ENCODE measurements at places on chromosomes 4 and X.

GRCh38 chr4:6984612-6985425 lies 58.4 kb upstream of the TADA2B start:
- no peak for DNase-seq

- no peak for DNase-seq
These were observed 63.6 kb upstream of the UGT2B15 start for GRCh38 chr4:68734095-68734494.

- no peak for DNase-seq
These were observed 35.4 kb upstream of the PGRMC2 start for GRCh38 chr4:128322986-128323385.

DNA sequence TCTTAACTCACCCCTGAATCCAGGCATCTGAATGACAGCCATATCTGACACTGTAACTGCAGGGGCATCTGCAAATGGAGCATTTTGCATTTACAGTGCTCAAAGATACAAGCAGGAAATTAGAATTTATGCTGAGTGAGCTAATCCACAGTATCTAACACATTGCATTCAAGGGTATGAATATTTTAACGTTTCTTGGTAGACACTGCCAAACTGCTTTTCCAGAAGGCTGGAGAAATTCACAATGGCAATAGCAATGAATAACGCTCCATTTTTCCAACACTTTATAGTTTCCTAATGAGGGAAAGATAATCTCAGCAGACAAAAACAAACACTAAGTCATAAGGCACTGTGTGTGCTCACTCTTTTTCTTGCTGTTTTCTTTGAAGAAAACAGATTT lies 30.9 kb downstream of the AADAT start:
- no peak for DNase-seq

DNA sequence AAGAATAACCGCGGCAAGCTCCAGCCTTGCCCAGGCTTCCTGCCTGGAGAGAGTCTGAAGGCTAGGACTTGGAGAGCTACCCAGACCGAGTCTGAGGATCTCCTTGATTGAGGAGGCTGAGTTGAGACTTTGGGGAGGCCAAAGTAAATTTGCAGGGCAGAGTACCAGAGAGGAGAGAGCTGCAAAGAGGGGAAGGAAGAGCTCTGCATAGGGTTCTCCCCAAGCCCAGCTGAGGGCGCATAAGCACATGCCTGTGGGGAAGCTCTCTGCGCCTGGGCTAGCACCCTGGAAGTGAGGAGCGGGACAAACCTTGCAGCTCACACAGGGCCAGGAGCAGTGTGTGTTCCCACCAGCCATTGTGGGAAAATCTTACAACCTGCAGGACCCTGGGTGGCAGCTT lies 56.1 kb downstream of the FAM193A start:
- DNase-seq, result no peak

DNA sequence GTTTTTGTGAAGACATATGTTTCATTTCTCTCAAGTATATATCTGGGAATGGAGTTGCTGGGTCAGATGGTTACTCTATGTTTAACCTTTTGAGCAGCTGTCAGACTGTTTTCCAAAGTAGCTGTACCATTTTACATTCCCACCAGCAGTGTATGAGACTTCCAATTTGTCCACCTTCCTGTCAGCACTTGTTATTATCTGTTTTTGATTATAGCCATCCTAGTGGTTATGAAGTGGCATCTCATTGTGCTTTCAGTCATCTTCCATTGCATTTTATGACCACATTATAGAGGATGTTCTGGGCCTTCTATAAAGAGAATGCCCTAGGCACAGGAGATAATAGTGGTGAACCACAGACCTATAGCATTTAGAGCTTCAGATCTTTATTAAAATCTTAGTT lies 39.2 kb downstream of the CLCN4 start:
- no peak for DNase-seq

DNA sequence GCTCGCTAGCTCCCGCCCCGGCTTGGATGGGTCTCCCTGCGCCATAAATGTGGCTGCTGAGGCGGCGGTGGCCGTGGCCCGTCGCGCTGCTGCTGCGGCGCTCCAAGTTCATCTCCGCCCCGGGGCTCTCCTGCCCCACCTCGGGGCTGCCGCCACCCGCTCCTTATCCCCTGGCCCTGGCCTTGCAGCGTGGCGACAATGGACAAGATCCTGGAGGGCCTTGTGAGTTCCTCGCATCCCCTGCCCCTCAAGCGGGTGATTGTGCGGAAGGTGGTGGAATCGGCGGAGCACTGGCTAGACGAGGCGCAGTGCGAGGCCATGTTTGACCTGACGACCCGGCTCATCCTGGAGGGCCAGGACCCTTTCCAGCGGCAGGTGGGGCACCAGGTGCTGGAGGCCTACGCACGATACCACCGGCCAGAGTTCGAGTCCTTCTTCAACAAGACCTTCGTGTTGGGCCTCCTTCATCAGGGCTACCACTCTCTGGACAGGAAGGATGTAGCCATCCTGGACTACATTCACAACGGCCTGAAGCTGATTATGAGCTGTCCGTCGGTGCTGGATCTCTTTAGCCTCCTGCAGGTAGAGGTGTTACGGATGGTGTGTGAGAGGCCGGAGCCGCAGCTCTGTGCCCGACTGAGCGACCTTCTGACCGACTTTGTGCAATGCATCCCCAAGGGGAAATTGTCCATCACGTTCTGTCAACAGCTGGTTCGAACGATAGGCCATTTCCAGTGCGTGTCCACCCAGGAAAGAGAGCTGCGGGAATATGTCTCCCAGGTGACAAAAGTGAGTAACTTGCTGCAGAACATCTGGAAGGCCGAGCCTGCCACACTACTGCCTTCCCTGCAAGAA lies 763 bp downstream of the USP38 start:
- no peak for DNase-seq

DNA sequence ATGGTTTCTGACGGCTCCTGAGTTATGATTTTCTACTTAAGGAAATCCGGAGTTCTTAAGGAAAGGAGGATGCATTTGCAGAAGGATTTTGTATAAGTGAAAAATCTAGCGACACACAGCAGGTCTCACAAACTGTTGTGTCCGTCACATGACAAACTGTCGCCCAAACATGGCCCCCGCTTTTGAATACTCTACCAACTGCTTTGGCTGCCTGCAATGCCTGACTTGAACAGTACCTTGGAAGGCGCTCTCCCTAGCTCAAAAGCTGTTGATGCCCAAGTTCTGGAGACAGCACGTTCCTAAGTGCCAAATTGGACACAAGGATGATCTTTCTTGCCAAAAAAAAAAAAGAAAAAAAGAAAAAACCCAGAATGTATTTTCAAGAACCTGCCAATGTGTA lies 103.2 kb downstream of the ENPP6 start:
- no peak for DNase-seq

- DNase-seq, result no peak
These were observed 169.2 kb upstream of the RBPJ start for GRCh38 chr4:26151615-26152014.

DNA sequence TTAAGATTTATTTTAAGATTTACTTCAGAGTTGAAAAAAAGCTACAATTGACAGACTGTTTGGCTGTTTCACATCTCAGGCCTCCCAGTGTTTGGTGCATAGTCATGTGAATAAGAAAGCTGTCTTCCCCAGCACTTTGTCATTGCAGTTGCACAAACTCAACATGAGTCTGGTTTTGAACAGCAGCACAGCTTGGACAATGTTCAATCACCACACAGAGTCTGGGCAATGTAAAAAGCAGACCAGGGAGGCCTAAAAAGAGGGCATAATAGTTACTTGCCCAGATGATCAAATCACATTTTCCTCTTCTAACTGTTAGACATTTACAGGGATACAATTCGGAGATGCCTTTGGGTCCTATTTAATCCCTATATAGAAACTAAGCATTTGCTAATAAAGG lies 1055.0 kb downstream of the RPA4 start:
- DNase-seq, result no peak

GRCh38 chr4:26257850-26258249 lies 63.0 kb upstream of the RBPJ start:
- no peak for DNase-seq

DNA sequence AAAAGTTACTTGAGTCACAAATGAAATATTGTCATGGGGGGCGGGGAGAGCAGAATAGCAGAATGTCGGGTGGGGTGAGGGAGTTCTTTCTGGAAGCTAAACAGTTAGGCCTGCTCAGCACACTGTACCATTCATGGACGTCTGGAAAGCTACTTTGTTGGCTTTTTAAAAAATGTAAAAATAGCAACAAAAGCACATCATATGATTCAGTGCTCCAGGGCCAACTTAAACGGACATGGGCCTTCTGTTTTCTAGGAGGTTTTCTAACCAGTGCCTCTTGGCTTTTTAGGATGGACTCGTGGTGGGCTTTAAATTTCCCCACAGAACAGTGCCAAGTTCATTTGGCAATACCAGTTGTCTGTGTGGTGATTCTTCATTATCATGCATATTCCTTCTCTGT lies 57.4 kb upstream of the CLCN4 start:
- no peak for DNase-seq

- DNase-seq, result no peak
These were observed 42.4 kb downstream of the PPP3CA start for GRCh38 chr4:101304916-101305315.

DNA sequence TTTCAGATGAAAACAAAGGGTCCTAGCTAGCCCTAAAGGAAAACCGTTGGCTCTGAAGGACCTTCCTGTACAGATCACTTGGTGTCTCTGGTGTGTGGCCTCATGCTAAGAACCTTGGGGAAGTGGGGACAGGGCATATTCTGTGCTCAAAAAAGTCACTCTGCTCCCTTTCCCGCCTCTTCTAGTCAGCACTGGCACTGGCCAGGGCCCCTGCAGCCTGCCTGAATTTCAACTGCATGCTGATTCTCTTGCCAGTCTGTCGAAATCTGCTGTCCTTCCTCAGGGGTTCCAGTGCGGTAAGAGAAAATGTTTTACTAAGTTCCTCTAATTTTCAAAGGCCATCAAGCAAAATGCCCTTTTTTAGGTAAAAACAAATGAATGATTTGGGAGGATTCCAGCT lies 3.4 kb downstream of the CYBB start:
- no peak for DNase-seq

DNA sequence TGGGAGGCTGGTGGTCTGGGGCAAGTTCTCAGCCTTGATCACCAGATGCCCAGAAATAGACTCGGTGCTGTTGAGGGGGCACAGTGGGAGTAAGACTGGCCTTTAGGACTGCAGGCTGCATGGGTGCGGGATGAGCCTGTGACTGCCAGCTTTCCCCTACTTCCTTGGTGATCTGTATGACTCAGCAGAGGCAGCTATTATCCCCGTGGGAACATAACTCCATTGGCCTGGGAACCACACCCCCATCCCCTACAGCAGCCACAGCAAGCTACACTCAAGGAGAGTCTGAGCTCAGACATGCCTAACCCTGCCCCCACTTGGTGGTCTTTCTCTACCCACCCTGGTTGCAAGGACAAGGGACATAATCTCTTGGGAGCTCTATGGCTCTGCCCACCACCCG lies 20.6 kb downstream of the CLIC2 start:
- DNase-seq, result no peak

DNA sequence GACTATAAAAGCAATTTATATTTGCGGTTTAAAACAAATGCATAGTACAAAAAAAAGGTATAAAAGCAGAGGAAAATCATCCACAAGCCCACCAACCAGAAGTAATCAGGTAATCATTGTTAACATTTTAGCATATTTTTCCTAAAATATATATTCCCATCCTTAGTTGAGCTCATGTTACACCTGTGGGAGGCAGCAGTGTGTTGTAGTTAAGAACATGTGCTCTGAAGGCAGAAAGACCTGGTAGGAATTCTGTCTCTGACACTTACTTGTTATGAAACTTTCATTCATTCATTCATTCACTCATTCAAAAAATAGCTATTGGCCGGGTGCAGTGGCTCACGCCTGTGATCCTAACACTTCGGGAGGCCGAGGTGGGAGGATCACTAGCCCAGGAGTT lies 15.4 kb upstream of the CDKL5 start:
- DNase-seq, result no peak

DNA sequence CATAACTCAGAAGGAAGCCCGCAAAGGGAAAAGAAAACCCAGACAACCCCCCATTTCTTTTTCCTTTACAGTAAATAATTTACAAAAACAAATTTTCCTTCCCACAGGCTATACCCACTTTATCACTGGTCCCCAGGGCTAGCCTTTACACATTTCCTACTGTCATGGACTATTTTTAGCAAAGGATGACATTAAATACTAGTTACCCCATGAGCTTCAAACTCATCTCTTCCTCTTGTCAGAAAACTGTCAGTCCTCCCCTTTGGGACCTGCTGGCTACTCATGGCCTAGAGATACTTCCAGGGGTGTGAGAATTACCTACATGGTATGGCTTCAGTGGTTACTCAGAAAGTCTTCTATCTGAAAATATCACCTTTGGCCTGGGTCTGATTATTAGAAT lies 11.9 kb downstream of the TSC22D3 start:
- DNase-seq, result no peak

DNA sequence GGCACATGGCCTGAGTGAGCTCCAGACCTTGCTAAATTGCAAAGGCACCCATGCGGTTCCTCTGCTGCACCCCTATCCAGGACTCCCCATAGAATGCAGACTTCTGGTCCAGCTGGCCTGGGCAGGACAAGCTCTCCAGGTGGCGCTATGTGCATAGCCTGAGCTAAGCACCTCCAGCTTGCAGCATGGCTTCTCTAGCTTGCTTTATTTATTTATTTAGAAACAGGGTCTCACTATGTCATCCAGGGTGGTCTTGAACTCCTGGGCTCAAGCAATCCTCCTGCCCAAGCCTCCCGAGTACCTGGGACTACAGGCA lies 5.5 kb upstream of the WFS1 start:
- DNase-seq, result no peak

DNA sequence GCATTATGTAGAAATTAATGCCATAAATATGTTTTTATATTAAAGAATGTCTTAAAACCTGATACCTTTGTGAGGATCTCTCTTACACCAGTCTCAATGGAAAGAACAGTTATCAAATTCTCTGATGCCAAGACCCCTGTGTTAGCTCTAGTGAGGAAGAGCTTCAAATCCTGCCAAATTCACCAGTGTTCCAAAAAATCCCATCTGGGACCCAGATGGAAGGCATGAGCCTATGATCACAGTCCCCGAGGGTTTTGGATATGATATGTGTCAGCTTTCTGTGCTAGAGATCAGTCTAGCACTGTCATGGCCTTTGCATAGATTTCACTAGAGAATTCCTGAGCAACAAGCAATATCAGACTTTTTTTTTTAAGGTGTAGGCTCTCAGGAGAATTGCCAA lies 412.1 kb downstream of the UBE2NL start:
- DNase-seq, result no peak

DNA sequence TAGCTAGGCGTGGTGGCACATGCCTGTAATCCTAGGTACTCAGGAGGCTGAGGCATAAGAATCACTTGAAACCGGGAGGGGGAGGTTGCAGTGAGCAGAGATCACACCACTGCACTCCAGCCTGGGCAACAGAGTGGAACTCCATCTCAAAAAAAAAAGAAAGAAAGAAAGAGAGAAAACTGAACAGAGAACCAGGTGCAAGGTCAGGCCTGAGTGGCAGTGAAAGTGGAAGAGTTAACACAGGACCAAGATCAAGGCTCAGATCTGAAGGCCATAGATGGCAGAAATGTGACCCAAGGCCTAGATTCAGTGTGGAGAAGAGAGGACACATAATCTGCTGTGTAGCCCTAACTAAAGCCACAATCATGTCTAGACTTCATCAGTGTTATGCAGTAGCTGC lies 4.9 kb upstream of the ZNF630 start:
- no peak for DNase-seq

GRCh38 chr4:8315435-8316250 lies 46.1 kb downstream of the HTRA3 start:
- DNase-seq, result no peak

Data from stimulated activated CD4-positive, alpha-beta T cell treated with anti-CD3 and anti-CD28 coated beads, Interleukin-4, amount 100 ng/mL, for 24 hours (primary cell).